ENCODE measurements at places on chromosomes 6 and 20.

GRCh38 chr6:167730441-167730840, 96.3 kb upstream of the AFDN start:
- no peak for DNase-seq

DNA sequence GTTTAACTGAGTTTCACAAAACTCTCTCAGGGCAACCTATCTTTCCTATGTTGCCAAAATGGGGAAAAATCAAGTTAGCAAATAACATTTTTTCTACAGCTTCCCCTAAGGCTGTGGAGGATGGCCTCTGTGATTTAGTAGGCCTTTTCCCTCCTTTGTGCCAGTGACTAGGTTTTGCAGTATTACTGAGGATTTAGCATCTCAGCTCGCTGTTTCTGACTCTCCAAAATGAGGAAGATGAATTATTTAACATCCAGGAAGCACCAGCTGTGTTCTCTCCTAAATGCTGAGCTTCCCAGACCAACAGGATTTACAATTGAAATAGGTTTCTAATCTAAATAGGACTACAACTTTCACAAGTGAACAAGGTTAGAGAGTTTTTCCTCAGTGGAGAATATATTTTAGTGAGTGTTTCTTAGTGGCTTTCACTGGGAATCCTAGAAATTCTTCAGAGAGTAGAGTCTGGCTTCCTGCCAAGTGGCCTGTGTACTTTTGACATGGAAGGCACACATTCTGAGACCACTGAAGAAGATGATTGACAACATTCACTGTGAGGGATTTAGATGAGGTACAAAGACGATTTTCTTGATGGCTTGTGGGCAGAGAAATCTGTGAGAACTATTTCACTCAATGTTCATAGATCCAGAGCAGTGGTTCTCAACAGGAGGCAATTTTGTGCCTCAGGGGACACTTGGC, 62.4 kb downstream of the PTCHD4 start:
- DNase-seq: no peak

DNA sequence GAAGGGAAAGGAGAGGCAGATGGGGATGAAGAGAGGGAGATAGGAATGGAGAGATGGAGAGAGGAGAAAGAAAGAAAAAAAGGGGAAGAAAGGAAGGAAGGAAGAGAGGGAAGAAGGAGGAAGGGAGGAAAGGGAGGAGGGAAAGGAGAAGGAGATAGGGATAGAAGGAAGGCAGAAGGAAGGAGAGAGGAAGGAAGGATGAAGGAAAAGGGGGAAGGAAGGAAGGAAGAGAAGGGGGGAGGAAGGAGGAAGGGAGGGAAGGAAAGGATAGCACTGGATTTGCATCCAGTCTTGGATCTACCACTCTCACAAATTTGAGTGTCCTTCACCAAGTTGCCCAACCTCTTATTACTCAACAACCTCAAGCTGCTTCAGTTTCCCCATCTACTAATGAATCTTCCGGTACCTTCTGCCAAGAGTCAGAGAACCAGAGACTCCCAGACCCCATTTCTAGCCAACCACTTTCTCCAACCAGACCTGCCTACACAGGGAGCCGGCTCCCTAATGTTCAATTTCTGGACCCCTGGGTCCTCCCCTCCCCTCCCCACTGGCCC, 79.7 kb upstream of the FOXP4 start:
- no peak for DNase-seq

DNA sequence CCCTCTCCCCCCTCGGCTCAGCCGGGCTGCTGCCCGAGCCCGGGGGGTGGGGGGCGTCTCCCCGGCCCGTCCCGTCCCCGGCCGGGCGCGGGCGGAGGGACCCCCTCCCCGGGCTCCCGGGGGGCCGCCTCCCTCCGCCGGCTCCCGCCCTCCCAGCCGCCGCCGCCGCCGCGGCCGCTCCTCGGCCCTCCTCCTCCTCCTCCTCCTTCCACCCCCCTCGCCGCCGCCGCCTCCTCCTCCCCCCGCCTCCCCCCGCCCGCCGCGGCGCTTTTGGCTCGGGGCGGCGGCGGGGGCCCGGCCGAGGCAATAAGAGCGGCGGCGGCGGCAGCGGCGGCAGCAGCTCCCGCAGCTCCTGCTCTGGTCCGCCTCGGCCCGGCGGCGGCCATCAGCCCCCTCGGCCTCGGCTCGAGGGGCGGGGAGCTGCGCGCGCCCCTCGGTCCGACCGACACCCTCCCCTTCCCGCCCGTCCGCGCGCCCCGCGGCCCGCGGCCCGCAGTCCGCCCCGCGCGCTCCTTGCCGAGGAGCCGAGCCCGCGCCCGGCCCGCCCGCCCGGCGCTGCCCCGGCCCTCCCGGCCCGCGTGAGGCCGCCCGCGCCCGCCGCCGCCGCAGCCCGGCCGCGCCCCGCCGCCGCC, 38.7 kb downstream of the GNAS start:
- peak; percentile 69 for DNase-seq

DNA sequence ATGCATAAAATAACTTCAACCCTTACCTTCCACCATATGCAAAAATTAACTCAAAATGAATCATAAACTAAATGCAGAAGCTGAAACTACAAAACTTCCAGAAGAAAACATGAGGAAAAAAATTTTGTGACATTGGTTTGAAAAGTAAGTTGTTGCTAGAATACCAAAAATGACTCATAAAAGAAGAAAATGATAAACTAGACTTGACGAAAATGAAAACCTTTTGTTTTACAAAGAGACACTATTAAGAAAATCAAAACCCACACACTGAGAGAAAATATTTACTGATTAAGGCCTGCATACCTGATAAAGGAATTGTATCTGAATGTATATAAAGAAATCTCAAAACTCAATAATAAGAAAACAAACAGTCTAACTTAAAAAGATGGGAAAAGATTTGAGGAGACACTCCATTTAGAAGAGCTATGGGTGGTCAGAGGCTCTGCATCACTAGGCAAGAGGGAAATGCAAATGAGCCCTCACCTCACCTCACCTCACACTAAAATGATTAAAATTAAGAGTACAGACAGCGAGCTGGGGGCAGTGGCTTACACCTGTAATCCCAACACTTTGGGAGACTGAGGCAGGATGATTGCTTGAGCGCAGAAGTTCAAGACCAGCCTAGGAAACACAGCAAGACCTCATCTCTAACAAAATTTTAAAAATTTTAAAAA, 97.6 kb upstream of the CST7 start:
- no peak for DNase-seq

DNA sequence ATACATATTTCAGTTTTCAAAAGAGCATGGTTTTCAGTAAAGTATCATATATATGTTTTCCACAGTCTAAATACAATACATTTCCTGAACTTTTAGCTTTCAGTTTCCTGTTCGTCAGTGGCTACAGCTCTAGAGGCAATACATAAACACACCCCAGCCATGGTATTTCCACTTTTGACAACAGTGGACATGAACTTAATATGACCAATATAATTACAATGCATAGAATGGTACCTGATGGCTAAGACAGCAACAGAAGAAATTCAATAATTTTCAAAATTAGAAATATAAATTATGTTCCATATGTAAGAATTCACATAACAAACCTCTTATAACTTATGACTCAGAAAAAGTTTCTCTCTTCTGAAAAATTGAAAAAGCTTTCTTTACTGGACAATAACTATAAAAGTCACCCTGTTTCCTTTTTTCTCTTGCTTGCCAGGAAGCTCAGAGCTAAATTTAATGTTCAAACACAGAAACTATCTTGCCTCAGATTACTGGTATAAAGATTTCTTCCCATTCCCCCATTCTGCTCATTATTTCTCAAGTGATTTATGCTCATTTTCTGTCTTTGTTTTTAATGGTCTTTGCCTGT, 19.2 kb downstream of the FKBP5 start:
- DNase-seq: no peak

Data from H1 (cell line).